ENCODE measurements at places on chromosomes 2 and 18.

DNA sequence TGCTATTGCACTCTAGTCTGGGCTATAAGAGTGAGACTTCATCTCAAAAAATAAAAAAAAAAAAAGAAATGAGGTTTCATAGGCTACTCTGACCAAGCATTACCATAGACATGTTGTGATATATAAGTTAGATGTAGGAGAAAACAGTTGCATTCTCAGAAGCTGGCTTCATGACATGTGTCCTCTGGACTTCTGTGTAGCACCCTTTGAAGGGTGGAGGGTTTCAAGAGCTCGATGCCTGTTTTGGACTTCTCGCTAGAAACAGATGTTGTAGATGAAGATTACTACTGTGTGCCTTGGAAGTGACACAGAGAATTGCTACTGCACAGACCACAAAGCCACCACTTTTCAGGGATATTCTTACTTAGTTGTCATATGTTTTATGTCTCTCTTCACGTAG is 91.0 kb downstream of the TMEM247 start:
- DNase-seq: no peak

DNA sequence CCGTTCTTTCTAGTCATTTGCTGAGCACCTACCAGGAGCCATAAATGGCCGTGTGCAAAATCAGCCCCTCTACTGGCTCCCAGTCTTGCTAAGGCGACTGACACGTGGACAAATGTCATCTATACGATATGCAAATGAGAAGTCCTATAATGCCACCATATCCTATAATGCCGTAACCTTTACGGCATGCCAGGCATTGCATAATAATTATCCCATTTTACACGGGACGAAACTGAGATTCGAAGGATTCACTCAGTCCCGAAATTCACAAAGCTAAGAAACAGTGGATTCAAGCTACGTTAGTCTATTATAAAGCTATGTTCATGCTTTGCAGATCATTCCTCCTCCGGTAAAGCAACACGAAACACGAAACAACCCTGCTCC is 34.1 kb upstream of the RNF149 start:
- DNase-seq: no peak

- DNase-seq: peak; percentile 43
Observed at GRCh38 chr2:170930131-170930990, 1.3 kb downstream of the GORASP2 start.

- no peak for DNase-seq
Observed at GRCh38 chr2:207772081-207772843, 2.6 kb upstream of the FZD5 start.

DNA sequence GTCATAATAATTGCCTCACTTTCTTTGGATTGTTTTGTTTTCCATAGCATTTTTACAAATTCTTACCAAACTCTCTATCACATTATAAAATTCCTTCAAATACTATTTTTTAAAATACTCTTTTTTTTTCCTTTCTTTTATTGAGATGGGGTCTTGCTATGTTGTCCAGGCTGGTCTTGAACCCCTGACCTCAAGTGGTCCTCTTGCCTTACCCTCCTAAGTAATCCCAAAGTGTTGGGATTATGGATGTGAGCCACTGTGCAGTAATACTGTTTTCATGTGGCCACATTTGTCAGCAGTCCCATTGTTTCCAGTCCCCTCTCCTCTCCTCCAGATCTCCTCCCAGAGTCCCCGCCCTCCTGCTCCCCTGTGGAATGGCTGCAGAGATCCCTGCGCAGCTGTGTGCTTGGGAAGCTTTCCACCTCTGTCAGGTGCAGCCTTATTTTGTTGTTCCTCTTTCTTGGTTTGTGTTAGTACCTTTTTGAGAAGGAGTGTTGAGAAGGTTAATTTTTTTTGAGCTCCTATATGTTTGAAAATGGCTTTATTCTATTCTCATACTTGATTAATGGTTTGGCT is 227.3 kb downstream of the LOXHD1 start:
- no peak for DNase-seq

DNA sequence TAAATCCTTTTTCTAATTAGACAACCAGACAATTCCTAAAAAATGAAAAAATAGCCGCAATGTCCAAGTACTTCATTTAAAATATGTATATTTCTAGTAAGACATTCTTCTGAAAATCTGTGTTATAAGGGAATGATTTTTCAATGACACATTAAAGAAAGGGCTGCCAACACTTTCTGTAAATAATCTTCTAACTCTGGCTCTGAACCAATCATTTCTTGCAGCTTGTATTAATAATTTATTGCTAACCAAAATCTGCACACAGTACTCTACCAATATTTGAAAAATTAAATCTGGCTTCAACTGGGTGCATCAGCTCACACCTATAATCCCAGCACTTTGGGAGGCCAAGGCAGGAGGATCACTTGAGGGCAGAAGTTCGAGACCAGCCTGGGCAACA is 8.3 kb downstream of the NFU1 start:
- DNase-seq: no peak

DNA sequence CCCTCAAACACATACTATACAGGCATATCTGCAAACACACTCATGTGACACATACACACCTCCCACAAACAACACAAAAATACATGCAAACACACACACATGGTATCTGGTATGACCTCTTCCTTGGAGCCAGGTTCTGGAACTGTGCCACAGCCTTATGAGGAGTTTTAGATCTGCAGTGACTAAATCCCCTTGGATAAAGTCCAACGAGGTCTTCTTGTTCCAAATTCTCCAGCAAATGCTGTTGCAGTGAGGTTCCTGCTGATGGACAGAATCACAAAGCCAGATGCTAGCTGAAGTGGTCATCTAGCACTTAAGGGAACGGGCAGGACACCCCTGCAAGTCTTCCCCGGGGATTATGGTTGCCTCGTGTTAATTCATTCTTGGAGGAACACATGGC is 54.5 kb upstream of the DAPL1 start:
- no peak for DNase-seq

DNA sequence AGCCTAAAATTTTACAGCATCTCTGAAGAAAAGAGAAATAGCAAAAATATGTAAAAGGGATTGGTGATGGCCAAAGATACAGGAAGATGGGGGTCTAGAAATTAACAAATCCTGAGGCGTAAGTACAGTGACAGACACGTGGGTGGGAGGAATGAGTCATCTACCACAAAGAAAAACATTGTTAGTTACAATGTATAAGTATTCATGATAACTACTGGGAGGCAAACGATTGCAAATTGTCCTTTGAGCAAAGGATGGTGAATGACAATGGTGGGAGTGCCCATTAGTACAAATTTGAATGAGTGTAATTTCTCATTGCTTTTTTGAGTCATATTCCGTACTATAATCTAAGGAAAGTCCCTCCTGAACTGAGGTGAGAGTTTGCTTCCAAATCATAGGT is 809.0 kb upstream of the FAM98A start:
- no peak for DNase-seq

GRCh38 chr2:169716938-169717690 is 16.5 kb upstream of the KLHL23 start:
- DNase-seq: no peak

DNA sequence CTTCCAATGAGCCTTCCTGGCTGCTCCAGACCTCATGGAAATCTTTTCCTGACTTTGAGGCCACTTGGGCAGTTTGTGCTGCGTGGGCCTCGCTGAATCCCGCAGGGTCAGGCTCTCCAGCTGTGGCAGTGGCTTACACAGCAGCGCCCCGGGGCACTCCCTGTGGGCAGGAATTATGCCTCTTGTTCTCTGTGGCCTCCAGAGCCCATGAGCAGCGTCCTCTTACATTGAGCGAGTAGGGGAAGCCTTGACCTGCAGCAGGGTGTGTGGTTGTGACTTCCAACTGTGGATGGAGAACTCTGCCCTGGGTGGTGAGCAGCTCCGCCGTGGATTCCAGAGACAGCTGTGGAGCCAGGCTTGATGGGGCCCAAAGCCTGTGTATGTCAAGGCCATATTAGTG is 180.8 kb downstream of the GLI2 start:
- DNase-seq: no peak

- no peak for DNase-seq
Observed at GRCh38 chr2:59575191-59575590, 978.3 kb downstream of the BCL11A start.

DNA sequence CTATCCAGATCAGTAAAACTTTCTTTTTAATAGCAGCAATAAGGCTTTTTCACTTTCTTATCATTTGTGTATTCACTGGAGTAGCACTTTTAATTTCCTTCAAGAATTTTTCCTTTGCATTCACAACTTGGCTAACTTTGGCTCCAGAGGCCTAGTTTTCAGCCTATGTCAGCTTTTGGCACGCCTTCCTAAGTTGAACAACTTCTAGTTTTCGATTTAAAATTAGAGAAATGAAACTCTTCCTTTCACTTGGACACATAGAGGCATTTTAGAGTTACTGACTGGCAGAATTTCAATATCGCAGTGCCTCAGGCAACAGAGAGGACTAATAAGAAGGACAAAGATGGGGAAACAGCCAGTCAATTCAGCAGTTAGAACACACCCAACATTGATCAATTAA is 577.4 kb downstream of the DSC3 start:
- no peak for DNase-seq

DNA sequence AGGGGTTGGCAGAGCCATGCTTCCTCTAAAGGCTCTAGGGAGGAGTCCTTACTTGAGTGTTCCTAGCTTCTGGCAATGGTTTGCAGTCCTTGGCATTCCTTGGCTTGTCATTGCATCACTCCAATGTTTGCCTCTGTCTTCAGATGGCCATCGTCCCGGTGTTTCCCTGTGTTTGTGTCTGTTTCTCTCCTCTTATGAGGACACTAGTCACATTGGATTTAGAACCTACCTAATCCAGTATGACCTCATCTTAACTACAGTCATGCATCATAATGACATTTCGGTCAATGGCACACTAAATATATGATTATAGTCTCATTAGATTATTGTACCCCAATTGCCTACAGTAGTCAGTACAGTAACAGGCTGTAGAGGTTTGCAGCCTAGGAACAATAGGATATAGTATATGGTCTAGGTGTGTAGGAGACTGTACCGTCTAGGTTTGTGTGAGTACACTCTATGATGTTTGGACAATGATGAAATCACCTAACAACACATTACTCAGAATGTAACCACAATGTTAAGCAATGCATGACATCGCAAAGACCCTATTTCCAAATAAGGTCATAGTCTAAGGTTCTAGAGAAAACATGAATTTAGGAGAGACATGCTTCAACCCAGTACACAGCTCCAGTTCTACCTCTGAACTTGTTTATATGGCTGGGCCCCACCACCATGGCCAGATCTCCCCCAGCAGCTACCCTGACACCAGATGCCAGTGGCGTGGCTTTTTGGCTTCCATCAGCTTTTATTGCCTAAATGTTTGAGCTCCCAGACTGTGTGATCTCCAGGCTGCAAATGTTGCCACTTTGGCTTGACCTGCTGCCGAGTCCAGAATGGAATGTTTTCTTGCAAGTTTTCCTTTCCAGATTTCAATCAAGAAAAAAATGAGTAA is 22.1 kb downstream of the SRD5A2 start:
- DNase-seq: no peak

GRCh38 chr2:30046979-30047378 is 99.8 kb upstream of the YPEL5 start:
- no peak for DNase-seq

DNA sequence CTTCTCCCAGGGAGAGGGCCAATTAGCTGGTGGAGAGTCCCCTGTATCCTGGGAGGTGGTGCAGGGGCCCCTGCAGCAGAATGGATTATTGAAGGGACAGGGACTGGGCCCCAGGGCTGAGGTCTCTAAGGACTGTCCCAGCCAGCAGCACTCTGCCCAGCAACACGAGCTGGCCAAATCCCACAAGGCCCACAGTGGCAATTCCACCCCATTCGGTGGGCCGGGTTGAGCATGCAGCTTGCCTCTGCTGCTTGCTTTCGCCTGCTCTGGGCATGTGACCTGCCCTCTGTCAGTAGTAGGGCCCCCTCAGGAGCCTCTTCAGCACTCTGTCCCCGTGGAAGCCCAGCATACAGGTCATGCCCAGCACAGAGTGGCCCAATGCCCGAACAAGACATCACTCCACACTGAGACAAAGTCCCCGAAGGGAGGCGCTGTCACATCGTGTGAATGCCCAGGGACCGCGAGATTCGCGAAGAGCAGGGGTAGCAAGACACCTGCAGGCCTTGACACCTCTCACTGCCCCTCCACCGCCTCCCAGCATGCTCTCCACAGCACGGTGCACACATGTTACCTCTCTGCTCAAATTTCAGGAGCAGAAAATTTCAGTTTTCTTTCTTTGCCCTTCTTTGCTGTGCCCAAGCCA is 65.4 kb downstream of the CRACDL start:
- no peak for DNase-seq

- no peak for DNase-seq
Observed at GRCh38 chr2:160970052-160970965, 189.9 kb upstream of the TANK start.

- no peak for DNase-seq
Observed at GRCh38 chr2:43924463-43924862, 71.3 kb downstream of the LRPPRC start.

- DNase-seq: no peak
Observed at GRCh38 chr2:180657054-180657453, 323.4 kb upstream of the UBE2E3 start.

GRCh38 chr2:47309952-47310800 is 92.8 kb upstream of the MSH2 start:
- DNase-seq: no peak

- DNase-seq: no peak
Observed at GRCh38 chr2:99878581-99879350, 263.6 kb downstream of the AFF3 start.

GRCh38 chr2:182047544-182047943 is 61.9 kb downstream of the PPP1R1C start:
- no peak for DNase-seq

DNA sequence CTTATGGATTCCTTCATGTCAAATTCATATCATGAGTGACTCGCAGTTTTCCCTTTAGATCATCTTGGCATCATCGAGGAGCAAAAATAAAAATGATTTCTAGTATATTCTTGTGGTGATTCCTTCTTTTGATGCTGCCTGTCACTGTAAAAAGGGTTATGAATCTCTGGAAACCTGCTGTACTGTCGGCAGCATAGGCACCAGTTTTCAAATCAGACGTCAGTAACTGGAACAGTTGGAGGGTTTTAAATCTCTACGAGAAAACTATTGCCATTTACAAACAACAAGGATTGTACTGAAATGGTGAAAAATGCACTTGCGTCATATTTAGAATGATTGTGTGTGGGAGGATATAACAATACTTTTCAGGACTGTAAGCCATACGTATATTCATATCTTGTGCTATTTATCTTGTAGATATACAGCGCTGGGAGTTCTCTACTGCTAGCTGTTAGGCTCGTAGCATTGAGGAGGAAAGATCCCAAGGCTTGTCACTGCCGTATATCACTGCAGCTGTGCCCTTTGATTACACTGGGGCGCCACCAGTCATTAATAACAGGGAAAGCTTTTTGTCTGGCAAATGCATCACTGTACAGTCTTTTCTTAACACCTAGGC is 320.7 kb downstream of the MTX2 start:
- DNase-seq: no peak

DNA sequence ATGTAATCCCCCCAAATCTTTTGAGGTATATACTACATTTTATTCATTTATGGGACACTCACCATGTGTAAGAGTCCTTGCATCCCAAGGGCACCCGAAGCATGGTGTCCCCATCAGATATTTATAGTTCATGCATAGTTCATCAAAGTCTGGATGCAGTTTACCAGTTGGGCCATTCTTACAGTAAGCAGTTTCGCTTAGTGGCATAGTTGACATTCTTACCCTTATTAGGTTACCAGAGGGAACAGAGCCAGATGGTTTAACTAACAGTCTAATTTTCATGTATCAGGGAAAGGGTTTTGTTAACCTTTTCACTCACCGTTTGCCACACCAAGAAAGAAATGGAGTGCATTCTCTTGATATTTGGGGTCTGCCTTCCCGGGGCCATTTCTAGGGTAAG is 7.1 kb downstream of the ZNF407 start:
- no peak for DNase-seq
